ENCODE measurements at places on chromosomes 7 and 10.

GRCh38 chr10:34766811-34767494, 48.1 kb downstream of the PARD3 start:
- DNase-seq = no peak

DNA sequence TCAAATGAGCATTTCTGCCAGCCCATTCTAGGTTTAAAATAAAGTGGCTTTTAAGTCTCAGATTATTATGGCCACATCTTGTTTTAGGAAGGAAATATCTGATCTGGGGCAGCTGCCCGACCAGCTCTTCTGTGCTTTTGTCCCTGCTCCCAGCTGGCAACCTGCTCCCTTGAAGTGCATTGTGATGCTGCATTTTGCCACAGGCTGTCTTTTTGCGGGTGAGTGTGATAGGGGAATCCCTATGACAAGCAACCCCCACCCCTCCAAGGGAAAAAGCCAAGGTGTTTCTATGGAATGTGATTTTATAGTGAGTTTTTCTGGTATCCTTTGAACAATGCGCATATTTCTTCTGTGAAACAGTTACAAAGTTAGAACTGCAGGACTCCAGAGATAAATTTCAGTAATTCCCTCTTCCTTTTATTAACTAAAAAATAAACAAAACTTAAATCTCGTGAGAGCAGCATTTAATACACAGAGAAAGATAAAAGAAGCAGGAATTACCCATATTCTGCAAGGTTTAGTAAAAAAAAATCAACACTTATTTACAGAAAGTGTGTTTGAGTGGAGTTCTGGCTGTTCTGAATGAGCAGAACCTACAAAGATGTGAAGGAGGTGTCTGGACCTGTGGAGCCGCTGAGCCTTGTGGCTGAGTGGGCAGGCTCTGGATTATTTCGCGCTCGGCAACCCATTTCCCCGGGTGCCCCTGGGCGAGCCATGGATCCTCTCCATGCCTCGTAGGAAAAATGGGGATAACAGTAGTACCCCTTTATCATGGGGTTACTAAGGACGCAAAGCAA, 10.1 kb upstream of the HPS1 start:
- no peak for DNase-seq

GRCh38 chr7:102211590-102212550, 74.8 kb upstream of the SH2B2 start:
- no peak for DNase-seq

DNA sequence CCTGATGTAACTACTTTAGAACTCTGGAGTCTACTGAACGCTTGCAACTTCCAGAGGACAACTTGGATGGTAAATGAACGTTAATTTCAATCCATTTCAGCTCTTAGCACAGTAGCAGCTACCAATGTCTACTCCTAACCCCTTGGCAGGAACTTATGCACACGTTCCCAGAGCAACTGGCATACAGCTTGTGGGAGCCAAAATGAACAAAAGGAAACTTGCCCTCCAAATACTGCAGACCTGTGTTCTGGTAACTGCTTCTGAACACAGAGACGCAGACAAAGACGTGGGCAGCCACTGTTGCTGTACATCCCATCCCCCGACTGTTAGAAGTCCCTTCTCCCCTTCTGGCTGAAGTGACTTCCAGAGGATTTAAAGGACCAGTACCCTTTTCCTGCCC, 61.3 kb downstream of the XPNPEP1 start:
- no peak for DNase-seq

DNA sequence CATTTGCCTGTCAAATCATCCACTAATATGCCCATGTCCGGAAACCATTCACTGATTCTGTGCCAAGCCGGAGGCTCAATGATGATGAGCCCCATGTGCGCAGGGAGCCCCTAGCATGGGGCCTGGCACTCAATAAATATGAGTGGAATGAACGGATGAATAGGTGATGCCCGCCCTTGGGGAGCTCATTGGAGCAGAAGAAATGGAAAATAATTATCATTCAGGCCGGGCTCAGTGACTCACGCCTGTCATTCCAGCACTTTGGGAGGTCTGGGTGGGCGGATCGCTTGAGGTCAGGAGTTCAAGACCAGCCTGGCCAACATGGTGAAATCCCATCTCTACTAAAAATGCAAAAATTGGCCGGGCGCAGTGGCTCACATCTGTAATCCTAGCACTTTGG, 11.0 kb downstream of the RHBDD2 start:
- no peak for DNase-seq

GRCh38 chr10:122033224-122033926, 44.4 kb downstream of the TACC2 start:
- DNase-seq = no peak

DNA sequence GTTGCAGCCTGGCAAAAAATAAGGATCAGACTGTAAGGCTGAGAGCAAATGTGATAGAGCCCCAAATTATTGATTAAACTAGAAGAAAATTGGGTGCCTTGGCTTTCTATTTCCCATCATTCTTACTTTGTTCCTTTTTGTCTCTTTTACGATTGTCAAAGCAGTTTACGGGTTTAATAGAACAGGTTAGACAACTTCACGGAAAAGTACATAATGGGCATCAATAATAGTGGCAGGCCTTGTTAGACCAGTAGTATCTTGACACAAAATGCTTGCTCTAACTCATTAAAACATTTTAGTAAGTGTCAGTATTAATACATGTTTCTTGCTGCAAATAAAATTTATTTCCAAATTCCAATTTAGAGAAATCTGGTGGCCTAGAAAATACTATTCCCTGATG, 14.5 kb upstream of the GGCT start:
- DNase-seq = no peak

Data from activated T-cell treated with anti-CD3 and anti-CD28 coated beads, Interleukin-2, amount 50 U/mL, for 1 hour (primary cell).